NCI-H187 (cell line): ENCODE measurements at places on chromosomes 16 and 17.

DNA sequence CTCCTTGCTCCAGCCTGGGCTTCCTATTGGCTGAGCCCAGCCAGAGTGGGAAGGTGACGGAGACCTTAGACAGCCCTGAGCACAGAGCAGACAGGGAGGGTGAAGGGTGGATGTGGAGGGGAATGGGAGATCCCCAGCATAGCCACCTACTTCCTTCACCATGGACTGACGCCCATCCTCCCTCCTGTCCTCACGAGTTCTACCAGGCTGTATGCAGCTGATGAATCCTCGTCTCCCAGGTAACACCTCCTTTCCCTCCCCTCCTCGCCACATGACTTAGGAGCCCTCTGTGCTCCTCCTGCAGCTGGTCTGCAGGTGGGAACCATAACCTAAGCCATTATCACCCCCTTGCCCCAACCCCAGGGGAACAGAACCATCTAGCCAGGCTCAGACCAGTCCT lies 9.0 kb upstream of the CRHR1 start:
- DNase-seq, result no peak

DNA sequence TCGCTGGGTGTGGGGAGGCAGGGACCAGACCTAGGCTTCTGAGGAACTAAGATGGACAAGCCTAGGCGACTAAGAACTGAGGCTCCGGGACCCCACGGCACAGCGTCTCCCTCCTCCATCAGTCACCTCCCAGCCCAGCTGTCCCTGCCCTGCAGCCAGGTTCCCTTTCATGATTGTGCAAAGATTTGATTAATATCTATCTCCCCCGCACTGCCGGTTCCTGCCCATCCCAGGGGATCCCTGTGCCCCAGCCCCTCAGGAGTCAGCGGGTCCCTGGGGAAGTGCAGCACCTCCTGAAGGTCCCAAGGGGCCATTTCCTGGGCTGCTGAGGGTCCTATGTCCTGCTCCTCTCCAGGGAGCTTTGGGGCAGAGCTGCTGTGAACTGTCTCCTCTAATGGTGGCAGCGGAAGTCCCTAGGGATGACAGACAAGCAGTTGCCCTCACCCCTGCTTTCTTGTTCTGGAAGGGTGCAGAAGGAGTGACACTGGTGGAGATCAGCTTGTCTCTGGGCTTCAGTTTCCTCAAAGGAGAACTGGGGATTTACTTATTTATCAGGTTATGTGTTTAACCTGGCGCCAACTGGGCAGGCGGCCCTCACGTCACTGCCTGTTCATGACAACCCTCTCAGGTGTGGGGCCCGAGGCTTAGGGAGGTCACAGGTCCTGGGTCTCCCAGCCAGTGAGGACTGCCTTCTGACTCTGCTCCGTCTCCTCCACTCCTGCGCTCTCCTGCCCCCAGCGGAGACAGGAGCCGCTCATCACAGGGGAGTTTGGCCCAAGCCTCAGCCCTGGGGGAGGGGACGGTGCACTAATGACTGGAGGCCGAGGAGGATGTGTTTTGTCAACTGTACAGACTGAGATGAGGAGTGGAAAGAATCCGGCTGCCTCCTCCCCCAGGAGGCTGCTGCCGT lies 1.9 kb upstream of the C16orf74 start:
- DNase-seq, result no peak

DNA sequence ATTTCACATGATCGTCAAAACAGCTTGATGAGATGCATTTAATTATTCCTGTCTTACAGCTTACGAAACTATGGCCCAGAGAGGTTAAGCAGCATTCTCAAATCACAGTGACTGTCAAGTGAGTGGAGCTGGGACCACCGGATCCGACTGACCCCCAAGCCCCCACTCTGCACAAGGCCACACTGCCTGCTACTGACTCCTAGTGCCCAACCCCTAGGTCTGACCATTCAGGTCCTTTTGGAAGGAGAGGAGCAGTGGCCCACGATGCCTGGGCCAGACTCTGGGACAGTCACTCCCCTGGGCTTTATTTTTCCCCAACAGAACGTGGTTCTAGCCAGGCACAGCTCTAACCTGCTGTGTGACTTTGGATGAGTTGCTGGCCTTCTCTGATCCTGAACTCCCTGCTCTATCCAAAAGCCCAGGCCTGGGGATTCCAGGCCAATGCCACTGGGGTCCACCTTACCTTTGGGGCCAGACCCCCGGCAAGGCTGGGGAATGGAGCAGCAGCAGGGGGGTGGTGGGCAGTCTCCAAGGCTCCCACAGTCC lies 9.9 kb downstream of the TSPOAP1 start:
- no peak for DNase-seq

DNA sequence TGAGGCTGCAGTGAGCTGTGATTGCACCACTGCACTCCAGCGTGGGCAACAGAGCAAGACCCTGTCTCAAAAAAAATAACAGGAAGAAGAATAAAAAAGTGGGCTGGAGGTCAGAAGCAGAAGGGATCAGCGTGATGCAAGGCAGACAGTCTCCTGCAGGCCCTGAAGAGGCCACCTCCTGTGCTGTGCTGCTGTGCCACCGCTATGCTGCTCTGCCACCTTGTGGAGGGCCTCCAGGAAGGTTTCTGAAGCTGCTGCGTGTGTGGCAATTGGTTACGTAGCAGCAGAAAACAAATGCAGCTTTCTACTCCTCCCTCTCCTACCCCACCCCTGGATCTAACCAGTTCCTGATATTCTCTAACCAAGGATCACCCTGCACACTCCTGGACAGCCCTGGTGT lies 815.5 kb downstream of the KCNJ18 start:
- no peak for DNase-seq

GRCh38 chr16:31507617-31507928 lies 618 bp downstream of the RUSF1 start:
- DNase-seq, result no peak

DNA sequence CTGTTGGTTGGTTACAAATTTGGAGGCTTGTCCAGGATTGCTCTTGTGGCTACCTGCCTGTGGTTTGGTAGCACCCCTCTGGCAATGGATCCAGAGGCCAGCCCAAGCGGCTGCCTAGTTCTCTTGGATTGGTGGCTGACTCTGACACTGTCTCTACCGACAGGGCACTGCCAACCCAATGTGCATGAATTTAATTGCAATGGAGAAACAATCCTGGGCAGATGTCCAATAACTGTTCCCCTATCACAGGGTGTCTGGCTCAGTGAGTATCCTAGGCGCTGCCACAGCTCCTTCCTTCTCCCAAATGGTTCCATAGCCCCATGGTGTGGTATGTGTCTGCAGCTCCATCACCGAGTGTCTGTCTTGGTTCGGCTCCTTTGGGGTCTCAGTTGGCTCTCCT lies 19.5 kb downstream of the N4BP1 start:
- DNase-seq, result no peak

DNA sequence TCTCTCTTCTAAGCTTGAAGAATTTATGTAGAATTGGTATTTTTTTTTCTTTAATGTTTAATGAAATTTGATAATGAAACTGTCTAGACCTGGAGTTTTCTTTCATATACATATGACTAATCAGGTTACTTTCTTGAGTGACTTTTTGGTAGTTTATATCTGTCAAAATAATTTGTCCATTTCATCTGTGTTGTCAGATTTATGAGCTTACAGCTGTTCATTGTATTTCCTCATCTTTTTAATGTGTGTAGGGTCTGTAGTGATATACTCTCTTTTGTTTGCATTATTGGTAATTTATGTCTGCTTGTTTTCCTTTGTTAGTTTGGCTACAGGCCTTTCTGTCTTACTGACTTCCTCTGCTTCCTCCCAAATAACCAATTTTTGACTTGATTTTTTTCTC lies 55.7 kb downstream of the TAOK1 start:
- no peak for DNase-seq

- DNase-seq, result no peak
These were observed 7.3 kb downstream of the HSD3B7 start for GRCh38 chr16:30992276-30992780.

DNA sequence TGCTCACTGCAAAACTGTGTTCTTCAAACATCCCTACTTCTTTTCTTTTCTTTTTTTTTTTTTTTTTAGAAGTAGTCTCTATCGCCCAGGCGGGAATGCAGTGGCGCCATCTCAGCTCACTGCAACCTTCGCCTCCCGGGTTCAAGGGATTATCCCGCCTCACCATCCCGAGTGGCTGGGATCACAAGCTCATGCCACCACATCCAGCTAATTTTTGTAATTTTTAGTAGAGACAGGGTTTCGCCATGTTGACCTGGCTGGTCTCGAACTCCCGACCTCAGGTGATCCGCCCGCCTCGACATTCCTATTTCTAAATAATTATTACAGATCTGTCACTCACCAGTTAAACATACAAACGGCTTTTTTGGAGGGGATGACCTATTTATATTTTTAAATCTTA lies 1.0 kb upstream of the RNASEK start:
- DNase-seq, result no peak

DNA sequence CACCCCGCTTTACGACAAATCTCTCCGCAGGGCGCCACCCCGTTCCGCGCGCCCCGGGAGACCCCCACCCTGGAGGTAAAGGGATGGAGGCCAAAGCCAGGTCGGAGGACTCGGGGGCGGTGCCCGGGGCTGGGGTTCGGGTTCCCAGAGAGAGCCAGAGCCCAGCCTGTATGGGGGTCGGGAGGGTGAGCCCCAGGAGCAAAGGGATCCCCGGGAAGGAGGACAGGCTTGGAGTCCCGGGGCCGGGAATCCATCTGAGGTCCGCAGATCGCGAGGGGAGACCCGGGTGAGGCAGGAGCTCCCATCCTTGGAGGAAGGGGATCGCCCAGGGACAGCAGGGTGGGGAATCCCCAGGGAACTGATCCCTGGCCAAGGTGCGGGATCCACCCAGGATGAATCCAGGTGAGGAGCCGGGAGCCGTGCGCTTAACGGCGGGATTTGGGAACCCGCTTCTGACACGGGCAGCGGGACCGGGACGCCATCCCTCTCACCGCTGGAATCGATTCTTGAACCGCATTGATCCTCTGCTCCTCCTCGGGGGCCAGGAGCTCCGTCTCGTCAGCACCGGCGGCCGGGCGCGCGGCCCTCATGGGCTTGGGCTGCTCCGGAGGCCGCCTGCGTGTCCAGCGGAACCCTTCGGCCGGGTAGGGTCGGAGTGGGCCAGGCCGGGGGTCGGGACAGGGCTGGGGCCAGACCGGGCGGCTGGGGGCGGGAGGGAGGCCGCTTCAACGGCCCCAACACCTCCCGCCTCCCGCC lies at the start of gene MMD:
MMD (minus strand) TSS at position 657 of the 756 bp plus-strand sequence; CDS start at position 517, 140 bp downstream.
- no peak for DNase-seq

GRCh38 chr17:64126918-64127317 lies 3.0 kb downstream of the ERN1 start:
- DNase-seq, result no peak

DNA sequence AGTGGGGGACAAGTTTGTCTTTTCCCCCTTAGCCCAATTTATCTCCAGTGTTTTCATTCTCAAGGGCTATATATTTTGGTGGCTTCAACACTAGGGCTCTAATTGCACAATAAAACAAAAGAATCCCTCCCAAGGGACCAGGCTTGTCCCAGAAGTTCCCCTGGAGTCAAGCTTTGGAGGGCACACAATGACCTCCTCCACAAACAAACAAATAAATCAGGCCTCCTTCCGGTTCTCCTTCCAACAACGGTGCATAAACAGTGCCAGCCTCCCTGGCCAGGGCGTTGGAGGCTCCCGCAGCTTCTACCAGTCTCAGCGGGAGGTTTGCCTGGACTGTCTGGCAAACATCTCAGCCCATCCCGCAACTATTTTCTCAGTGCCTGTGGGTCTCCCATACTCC lies 188.0 kb upstream of the FOXF1 start:
- no peak for DNase-seq

- peak; percentile 70 for DNase-seq
These were observed 870 bp upstream of the ITGA3 start for GRCh38 chr17:50055055-50055425.

GRCh38 chr16:874366-875181 lies 74.0 kb upstream of the GNG13 start:
- DNase-seq, result no peak

GRCh38 chr17:70875729-70876310 lies 706.5 kb downstream of the KCNJ2 start:
- no peak for DNase-seq

DNA sequence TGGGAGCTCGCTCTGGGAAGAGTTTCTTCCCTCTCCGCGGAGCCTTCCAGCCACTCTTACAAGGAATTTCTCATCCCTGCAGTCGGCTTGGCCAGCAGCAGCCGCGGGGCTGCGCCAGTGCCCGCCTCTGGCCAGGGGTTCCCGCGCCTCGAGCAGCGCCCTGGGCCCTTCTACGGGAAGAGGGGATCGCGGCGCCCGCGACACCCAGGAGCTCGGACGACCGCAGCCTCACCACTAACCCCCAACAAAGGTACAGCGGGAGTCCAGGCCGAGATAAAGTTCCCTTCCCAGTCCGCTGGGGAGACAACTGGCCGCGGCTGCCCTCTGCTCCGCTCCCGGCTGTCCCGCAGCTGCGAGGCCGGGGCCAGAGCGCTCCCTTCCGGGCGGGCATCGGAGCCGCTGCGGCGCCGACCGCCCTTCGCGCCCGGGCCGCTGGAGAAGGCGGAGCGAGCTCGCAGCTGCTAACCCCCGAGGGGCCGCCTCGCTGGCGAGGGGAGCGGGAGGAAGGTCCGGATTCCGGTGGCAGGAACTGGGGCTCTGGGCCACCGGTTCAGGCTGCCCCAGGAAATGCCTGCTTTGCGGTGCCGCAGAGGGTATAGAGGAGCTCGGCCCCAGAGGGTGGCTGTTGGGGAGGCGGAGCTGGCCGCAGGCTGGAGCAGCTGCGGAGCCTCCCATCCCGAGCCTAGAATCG lies 3.6 kb upstream of the HS3ST3B1 start:
- no peak for DNase-seq

DNA sequence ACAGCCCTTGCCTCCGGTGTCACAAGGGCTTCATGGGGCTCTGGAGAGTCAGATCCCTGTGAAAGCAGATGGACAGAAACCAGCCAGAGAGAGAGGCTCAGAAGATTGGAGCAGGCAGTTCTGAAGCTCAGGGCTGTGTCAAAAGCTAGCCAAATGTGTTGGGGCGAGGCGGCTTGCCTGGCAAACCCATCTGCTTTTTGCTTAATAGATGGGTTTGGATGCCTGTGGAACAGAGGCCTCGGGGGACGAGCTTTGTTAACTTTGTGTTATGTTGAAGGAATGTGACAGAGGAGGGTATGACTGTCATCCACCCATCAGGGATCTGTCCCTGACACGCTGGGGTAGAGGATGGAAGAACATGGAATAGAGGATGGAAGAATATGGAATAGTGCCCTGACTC lies 21.0 kb upstream of the SLC12A3 start:
- no peak for DNase-seq

- no peak for DNase-seq
These were observed 1046.6 kb downstream of the CDH8 start for GRCh38 chr16:60989592-60989991.
